ENCODE measurements at places on chromosomes 2 and 18. TPM values are rescaled to one million over a fixed set of nuclear protein-coding genes. Genes with fewer than 3 reads are reported as not detected.

- no peak overlapping the region for H3K27ac ChIP-seq
- no peak overlapping the region for H3K4me3 ChIP-seq
- no peaks in the 10 kb centered on the region for H3K36me3 ChIP-seq
- H3K4me1 ChIP-seq: peaks cover 6% of the 10 kb centered on the region
Observed at GRCh38 chr18:59458575-59458974, 99.5 kb upstream of the LMAN1 start.

DNA sequence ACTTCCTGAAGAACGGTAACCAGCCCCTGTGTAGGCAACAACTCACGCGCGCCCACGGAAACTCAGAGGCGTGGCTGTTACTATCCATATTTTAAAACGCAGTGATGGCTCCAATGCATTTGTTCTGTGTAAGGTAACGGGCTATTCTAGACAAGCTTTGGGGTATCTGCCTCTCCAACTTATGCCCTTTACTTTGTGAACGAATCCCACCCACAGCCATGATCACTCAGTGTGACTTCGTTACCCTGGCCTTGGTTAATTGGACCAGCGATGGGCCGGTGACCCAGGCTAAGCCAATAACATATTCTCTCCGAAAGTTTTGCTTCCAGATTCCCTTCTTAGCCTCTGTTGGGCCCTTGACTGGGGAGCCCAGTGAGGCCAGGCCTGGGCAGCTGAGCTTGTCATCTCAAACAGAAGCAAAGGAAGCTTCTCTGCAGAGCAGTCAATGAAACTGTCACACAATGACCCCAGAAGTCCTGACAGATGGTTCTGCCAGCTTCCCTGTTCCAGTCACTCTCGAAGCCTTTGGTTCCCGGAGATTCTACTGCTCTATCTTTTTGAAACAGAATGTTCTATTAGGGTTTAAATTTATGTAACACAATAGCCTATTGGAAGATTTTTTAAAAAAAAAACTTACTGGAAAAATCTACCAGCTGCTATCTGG is 30.7 kb upstream of the ROCK2 start:
- peak overlapping the region; percentile 92 for H3K27ac ChIP-seq
- peaks cover 13% of the 10 kb centered on the region for H3K4me1 ChIP-seq
- no peaks in the 10 kb centered on the region for H3K27me3 ChIP-seq
- DNase-seq: no peak
- no peaks in the 10 kb centered on the region for H3K36me3 ChIP-seq

- no peak overlapping the region for H3K4me3 ChIP-seq
- H3K27me3 ChIP-seq: no peaks in the 10 kb centered on the region
- no peak overlapping the region for H3K27ac ChIP-seq
- H3K36me3 ChIP-seq: no peaks in the 10 kb centered on the region
- DNase-seq: no peak
Observed at GRCh38 chr2:1461507-1462390, 48.5 kb downstream of the TPO start.

GRCh38 chr18:11021477-11021876 is 127.9 kb downstream of the PIEZO2 start:
- DNase-seq: no peak
- H3K27me3 ChIP-seq: no peaks in the 10 kb centered on the region
- no peaks in the 10 kb centered on the region for H3K36me3 ChIP-seq
- H3K4me1 ChIP-seq: no peaks in the 10 kb centered on the region

DNA sequence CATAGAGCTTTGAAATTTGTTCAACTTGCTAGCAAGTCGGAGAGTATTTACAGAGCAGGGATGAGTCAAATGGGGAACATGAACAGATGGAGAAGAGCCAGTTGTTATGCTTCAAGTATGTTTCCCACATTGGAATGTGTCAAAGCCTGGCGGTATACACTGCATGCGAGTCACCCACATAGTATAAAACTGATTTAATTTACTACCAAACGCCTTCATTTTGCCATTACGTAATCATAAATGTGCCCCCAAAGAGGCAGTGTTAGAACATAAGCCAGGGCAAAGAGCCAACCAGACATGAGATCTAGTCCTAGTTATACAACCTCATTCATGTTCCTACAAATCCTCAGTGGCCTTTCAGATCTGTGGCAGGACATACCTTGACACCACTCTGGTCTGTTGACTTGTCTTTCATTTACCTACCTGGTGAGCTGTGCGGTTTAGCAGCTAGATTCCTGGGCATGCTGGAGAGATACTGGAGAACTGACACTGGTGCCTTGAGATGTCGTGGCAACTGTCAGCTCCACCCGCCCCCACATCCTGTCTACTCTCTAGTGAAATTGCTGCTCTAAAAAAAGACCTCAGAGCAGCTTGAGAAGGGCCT is 21.7 kb upstream of the NRP2 start:
- peaks cover 32% of the 10 kb centered on the region for H3K4me1 ChIP-seq
- no peak overlapping the region for H3K4me3 ChIP-seq
- H3K27me3 ChIP-seq: peaks cover 5% of the 10 kb centered on the region
- H3K27ac ChIP-seq: no peak overlapping the region
- no peak for DNase-seq

DNA sequence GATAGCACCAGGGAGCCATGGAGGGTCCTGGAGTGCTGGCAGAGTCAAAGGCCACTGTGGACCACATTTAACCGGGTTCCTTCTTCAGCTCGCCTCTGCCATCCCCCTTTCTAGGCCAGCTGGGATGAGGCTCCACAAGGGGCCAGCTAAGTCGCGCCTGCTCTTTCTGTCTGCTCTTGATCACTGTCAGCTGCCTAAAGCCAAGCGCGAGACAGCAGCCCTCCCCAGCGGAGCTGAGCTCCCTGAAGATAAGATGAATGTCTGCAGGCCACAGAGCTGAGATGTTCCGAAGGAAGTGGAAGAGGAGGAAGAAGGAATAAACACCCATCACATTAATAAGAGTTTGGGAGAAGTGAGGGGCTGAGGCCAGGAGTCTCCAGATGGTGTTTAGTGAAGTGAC is 99.6 kb downstream of the CELF4 start:
- no peak overlapping the region for H3K27ac ChIP-seq
- H3K4me1 ChIP-seq: no peaks in the 10 kb centered on the region
- H3K27me3 ChIP-seq: no peaks in the 10 kb centered on the region
- H3K36me3 ChIP-seq: no peaks in the 10 kb centered on the region

DNA sequence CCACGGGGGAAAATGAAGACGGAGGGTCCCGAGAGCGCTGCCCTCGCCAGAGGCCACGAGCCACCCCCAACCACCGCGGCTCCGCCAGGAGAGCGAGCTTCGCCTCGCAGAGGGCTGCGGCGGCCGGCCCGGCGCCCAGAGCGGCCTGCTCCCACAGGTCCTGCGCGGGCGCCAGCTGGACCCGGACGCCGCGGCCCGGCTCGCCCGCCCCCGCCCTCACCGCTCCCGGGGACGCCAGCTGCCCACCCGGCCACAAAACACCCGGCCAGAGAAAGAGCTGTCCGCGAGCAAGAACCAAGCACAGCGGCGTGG is 709 bp downstream of the PTPN2 start:
- peak overlapping the region; percentile 98 for H3K27ac ChIP-seq
- no peaks in the 10 kb centered on the region for H3K27me3 ChIP-seq
- no peaks in the 10 kb centered on the region for H3K36me3 ChIP-seq
- peak overlapping the region; percentile 94 for H3K4me3 ChIP-seq
- peaks cover 63% of the 10 kb centered on the region for H3K4me1 ChIP-seq

- no peaks in the 10 kb centered on the region for H3K36me3 ChIP-seq
- H3K4me1 ChIP-seq: peaks cover 9% of the 10 kb centered on the region
- DNase-seq: no peak
- H3K27ac ChIP-seq: peak overlapping the region; percentile 77
- no peaks in the 10 kb centered on the region for H3K27me3 ChIP-seq
Observed at GRCh38 chr2:72211777-72212485, 64.3 kb upstream of the CYP26B1 start.

DNA sequence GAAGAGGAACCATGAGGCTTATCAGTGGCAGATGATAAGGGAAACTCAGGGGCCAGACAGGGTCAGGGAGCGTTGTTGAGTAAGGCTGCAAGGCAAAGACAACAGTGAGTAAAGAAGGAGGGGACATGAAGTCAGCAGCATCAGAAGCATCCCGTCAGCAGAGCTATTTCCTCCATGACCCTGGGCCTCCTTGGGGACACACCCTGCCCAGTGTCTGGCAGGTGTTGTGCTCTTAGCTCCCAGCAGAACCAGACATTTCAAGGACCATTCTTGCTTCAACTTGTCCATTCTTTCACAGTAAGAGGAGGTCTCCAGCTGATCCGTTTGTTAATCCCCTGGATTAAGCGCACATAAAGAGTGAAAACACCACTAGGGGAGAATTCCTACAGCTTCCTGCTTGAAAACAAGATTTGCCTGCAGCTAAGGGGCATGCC is 88.7 kb upstream of the MEIS1 start:
- H3K27me3 ChIP-seq: no peaks in the 10 kb centered on the region
- H3K4me3 ChIP-seq: no peak overlapping the region
- peaks cover 8% of the 10 kb centered on the region for H3K4me1 ChIP-seq
- peak overlapping the region; percentile 62 for H3K27ac ChIP-seq
- H3K36me3 ChIP-seq: no peaks in the 10 kb centered on the region

- no peak overlapping the region for H3K4me3 ChIP-seq
- H3K36me3 ChIP-seq: no peaks in the 10 kb centered on the region
- no peak for DNase-seq
- no peaks in the 10 kb centered on the region for H3K27me3 ChIP-seq
- H3K4me1 ChIP-seq: peaks cover 47% of the 10 kb centered on the region
Observed at GRCh38 chr2:119240311-119241204, 16.9 kb downstream of the STEAP3 start.

DNA sequence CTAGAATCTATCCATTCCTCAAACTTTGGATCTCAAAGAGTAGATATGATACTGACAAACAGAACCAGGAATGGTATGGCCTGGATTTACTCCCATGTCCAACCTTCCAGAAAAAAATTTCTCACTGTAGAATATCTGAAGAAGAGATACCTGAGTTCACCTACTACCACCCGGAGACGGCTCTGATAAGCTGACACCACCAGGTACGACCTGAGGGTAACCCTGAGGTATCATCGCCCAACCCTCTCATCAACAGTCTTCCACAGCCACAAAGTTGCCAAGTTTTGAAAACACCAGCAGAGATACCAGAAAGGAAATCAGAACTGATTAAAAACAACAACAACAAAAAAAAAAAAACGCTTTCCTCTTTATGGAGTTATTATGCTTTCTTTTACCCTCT is 102.9 kb downstream of the LRP2 start:
- no peaks in the 10 kb centered on the region for H3K36me3 ChIP-seq
- no peak for DNase-seq
- no peak overlapping the region for H3K4me3 ChIP-seq

DNA sequence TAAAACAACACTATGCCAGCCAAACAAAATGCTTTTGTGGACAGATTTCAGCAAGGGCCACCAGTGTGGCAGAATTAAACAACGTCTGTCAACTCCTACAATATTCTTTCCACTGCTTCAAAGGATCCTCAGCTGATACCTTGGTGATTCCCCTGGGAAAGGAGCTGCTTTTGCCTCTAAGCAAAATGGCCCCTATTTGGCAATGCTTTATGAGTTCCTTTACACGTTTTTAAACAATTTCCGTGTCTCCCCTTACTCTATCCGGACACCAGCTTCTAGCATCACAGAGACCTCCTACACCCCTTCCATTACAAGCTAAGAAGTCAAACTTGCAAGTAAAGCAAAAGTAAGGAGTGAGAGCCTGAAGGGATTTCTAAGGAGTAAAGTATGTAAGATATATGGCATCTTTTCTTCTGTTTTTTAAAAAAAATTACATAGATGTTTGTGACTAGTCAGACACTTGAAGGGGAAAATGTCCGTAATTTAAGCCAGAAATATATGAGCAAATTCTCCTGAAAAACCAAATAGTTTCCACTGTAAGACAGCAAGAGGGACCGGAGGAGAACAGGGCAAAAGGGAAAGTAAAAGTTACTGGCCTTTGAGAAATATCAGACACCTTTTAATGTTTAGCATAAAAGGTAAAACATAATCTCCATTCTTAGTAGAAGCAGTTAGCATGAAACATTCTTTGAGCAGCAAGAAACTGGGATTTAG is 1.9 kb downstream of the SOS1 start:
- H3K36me3 ChIP-seq: no peaks in the 10 kb centered on the region
- H3K4me3 ChIP-seq: peak overlapping the region; percentile 85
- H3K27ac ChIP-seq: peak overlapping the region; percentile 98
- no peaks in the 10 kb centered on the region for H3K27me3 ChIP-seq

DNA sequence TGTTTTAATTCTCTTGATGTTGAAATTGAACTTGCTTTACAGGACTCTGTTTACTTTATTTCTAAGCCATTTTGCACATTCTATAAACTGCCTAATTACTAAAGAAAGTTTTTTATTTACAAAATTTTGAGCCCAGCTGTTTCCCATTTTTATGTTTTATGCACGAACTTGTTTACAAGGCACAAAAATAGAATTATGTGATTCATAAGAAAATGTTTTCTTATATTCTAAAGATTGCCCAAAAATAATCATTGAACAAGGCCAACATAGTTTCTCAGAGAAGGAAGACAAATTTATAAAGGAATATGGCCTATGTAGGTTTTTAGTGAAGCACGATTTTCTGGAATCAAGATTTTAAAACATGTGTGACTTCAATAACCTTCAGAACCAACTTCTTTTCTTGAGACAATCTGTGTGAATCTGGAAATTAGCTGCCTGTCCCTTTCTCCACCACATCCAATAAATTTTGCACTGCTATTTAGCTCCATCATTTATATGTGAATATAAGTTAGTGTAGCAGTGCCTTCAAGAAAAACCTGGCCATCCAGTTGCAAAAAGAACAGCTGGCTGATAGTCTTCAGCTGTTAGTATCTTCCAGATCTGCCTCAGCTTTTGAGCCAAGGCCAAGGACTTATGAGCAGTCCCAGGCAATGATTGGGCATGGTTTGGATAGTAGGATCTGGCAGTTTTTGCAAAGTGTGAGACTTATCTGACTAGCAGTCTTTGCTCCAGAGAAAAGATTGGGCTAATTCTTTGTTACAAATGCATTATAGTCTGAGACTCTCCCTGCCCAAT is 253.2 kb upstream of the COL3A1 start:
- no peak overlapping the region for H3K4me3 ChIP-seq
- no peaks in the 10 kb centered on the region for H3K27me3 ChIP-seq
- H3K36me3 ChIP-seq: no peaks in the 10 kb centered on the region
- no peak for DNase-seq

DNA sequence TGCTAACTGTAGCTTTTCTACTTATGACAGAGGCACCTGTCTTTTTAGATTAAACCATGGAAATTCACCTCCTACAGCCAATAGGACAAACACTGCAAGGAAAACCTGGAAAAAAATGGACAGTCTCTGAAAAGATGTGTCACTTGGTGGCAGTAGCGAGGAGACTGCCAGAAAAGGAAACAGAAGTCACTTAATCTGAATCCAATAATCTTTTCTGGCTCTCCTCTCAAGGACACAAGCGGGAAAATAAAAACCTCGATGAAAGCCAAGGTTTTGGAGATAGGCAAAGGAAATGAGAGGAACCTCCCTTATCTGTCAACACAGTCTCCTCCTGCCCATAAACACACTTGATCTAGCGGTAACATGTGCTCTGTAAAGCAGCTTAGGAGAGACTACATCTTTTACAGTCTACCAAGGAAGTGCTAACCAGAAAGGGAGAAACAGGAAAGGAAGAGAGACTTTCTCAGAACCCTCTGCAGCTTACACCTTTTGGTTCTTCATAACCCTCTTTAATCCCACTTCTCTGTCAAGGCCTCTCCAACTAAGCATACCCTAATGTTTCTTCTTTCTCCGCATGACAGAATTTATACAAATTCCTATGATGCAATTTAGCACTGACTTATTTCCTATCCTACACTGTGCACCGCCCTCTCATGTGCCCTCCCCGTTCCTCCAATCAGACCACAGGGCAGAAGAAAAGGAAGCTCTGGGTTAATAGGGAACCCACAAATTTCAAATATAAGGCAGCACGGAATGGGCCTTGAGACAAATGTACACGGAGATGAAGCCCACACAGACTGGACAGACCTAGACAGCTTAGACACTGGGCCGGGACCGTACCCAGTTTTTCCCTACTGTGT is 52.8 kb downstream of the CLASP1 start:
- DNase-seq: no peak
- peak overlapping the region; percentile 58 for H3K27ac ChIP-seq
- no peaks in the 10 kb centered on the region for H3K27me3 ChIP-seq
- H3K4me1 ChIP-seq: peaks cover 31% of the 10 kb centered on the region
- H3K36me3 ChIP-seq: no peaks in the 10 kb centered on the region

CD8B2 gene
- total RNA-seq: 0.19 TPM

IL37 gene
- total RNA-seq: not detected

DNAH6 gene
- total RNA-seq: 0.38 TPM

FOXI3 gene
- total RNA-seq: not detected

Measured in esophagus squamous epithelium (tissue), 5 donors.